GM12891 (cell line): ENCODE measurements at places on chromosomes 1 and 21.
A peak's percentile ranks its signal among the peaks of the same experiment; 100 is the strongest.

GRCh38 chr1:93814059-93814794 is 64.8 kb downstream of the DNTTIP2 start:
- DNase-seq, result peak; percentile 22

DNA sequence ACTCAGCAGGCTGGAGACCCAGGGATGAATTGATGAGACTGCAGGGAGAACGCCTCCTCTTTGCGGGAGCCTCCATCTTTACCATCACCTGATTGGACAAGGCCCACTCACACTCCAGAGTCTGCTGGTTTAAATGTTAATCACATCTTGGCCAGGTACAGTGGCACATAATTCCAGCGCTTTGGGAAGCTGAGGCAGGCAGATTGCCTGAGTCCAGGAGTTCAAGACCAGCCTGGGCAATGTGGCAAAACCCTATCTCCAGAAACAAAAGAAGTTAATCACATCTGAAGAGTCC is 121.8 kb upstream of the C1orf174 start:
- no peak for DNase-seq

DNA sequence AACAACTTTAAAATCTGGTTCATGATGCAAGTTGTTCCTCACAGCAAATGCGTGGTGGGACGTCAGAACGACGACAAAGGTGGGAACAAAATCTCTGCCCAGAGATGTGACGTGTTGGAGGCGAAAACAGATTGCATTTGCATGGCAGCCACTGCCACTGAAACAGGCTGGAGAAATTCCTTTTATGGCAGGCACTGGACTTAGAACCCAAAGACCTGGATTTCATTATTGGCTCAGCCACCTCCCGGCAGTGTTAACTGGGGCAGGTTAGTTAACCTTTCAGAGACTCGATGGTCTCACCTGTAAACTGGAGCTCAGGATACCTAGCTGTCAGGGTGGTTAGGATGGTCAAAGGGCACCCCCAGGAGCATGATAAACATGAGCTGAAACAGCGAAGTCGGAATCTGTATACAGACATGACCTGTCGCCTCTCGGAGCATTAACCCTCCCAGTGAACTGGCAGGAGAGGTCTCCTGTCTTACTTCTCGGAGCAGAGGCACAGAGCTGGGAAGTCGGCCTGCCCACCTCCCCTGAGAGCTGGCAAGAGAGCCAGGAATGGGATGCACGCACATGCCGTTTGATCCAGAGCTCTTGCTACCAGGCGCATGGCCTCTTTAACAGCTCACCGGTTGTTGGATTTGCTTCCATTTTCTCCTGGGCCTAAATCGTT is 59.2 kb upstream of the TARBP1 start:
- no peak for DNase-seq

DNA sequence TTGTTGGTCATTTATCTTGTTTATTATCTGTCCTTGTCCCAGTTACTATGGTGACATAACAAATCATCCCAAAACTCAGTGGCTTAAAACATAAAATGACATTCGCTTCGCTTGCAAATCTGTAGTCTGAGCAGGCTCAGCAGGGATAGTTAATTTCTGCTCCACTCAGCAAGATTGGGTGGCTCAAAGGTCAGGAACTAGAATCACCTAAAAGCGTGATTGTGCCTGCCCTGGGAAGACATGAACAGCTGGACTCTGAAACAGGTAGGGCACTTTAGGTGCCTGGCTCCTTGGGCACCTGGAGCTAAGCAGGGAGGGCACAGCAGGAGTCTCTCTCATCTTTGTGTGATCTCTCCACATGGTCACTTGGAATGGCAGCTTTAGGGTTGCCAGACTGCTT is 14.7 kb upstream of the TRAF3IP3 start:
- DNase-seq, result no peak

GRCh38 chr1:206963119-206963712 is 7.0 kb downstream of the FCAMR start:
- no peak for DNase-seq

GRCh38 chr1:188023206-188023605 is 1194.5 kb downstream of the PLA2G4A start:
- DNase-seq, result no peak

GRCh38 chr1:33864460-33865389 is 846 bp downstream of the HMGB4 start:
- DNase-seq, result no peak

DNA sequence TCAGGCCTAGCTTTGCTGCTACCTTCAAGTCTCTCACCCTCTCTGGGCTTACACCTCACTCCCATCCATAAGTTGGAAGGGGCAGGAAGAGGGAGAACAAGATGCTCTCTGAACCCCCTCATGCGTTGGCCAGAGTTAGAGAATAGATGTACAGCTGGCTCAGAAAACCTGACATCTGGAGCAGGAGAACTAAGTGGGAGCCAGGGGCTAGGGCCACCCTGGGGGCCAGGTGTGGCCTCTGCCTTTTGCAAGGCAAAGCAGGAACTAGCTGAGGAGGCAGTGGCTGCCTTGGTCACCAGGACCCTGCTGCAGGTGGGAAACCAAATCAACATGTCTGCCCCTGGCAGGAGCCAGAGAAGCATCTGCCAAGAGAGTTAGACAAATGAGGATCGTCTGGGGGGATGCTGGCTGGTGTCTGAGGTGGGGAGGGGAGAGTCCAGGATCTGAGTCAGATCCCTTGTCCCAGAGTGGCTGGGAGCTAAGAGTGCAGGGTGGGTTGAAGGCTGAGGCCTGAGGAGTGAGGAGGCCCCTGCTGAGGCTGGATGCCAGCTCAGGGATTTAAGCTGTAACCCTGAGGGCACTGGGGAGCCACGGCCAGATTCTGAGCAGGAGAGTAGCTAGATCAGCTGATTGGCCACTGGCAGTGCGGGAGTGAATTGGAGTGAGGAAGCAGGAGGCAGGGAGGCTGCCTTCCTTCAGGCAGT is 115.0 kb downstream of the EPHB2 start:
- no peak for DNase-seq

DNA sequence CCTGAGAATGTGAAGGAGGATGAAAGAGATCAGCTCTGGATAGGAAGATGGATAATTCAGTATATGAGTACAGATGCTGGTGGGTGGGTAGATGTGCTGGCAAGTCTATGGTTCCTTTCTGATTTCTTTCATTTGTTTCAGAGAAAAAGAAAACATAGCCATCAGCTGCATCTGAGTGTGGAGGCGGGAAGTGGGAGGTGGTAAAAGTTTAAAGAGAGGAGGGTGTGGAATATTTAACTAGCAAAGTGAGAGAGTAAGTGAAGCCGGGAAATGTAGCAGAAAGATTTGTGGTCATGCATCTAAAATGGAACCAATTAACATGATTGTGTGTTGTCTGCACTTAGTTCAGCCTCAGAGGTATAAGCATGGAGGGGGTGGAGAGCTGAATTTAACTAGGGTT is 16.4 kb downstream of the RPE65 start:
- DNase-seq, result no peak
